ENCODE measurements at places on chromosomes 1 and 21. TPM values are rescaled to one million over a fixed set of nuclear protein-coding genes. Genes with fewer than 3 reads are reported as not detected.

LINGO4 gene
- not detected for total RNA-seq

SRGAP2B gene
- 15.6 TPM for total RNA-seq

OR2T34 gene
- not detected for total RNA-seq

CCDC185 gene
- not detected for total RNA-seq

OLIG2 gene
- total RNA-seq = not detected

SERTAD4 gene
- total RNA-seq = not detected

DNTTIP2 gene
- 117 TPM for total RNA-seq

RGS13 gene
- not detected for total RNA-seq

RAB3B gene
- 0.08 TPM for total RNA-seq

DNA sequence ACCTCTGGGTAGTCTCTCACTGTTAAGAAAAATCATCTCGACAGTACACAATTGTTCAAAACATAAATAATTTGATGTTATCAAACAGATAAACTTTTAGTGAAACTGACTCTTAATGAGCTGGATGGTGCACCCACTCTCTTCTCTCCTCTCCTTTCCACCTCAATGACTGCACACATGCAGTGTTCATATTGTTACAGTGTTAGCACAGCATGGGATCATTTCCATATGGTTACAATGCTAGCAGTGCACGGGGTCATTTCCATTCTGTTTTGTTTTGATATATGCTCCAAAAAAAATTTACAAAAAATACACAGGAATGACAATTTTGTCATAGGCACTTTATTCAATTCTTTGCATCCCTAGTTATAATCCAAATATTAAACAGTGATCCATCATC, 26.4 kb upstream of the RNF187 start:
- peaks cover 27% of the 10 kb centered on the region for H3K27me3 ChIP-seq
- peaks cover 36% of the 10 kb centered on the region for H3K4me1 ChIP-seq
- DNase-seq = no peak
- no peak overlapping the region for H3K27ac ChIP-seq
- peak overlapping the region; percentile 20 for H3K4me3 ChIP-seq

DNA sequence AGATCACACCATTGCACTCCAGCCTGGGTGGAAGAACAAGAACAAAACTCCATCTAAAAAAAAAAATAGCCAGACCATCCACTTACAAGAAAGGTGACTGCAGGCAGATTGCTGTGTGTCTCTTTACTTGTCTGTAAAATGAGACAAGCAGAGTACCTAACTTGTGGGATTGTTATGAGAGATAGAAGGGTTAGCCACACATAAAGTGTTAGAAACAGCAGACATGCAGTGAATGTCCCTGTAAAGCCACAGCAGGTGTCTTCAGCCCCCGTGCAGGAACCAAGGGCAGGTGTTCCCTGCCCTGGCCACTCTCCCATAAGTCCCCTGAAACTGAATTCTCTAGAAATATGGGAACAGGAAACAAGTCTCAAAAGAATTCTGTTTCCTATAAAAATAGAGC, 40.8 kb upstream of the EFHD2 start:
- H3K27me3 ChIP-seq = no peaks in the 10 kb centered on the region
- no peaks in the 10 kb centered on the region for H3K36me3 ChIP-seq
- H3K27ac ChIP-seq = no peak overlapping the region
- no peak overlapping the region for H3K4me3 ChIP-seq

DNA sequence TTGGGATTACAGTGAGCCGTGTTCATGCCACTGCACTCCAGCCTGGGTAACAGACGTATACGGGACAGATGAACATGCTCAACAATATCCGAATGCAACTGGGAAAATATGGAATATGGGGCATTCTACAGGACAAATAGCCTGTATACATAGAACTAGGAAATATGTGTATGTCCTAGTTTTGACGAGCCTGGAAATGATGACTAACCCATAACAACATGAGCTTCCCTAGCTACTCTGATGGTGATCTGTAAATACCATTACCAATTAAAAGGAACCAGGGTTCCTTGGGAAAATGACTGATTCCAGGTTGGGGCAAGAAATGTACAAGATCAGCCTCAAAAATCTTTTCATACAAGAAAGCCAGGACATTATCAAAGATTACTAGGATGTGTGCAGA, 42.8 kb upstream of the ARTN start:
- H3K4me3 ChIP-seq = no peak overlapping the region
- no peaks in the 10 kb centered on the region for H3K4me1 ChIP-seq
- H3K27me3 ChIP-seq = no peaks in the 10 kb centered on the region
- DNase-seq = no peak
- peaks cover 3% of the 10 kb centered on the region for H3K36me3 ChIP-seq
- H3K27ac ChIP-seq = no peak overlapping the region

GRCh38 chr1:32632829-32633228, 17.5 kb downstream of the ZBTB8OS start:
- H3K4me3 ChIP-seq = no peak overlapping the region
- peaks cover 24% of the 10 kb centered on the region for H3K36me3 ChIP-seq
- no peaks in the 10 kb centered on the region for H3K27me3 ChIP-seq
- H3K4me1 ChIP-seq = no peaks in the 10 kb centered on the region

GRCh38 chr21:41503331-41503730, 4.6 kb downstream of the TMPRSS2 start:
- H3K27ac ChIP-seq = no peak overlapping the region
- H3K4me1 ChIP-seq = no peaks in the 10 kb centered on the region
- DNase-seq = no peak
- peaks cover 34% of the 10 kb centered on the region for H3K27me3 ChIP-seq
- H3K36me3 ChIP-seq = no peaks in the 10 kb centered on the region
- no peak overlapping the region for H3K4me3 ChIP-seq

GRCh38 chr1:53588053-53588779, 129.0 kb downstream of the DMRTB1 start:
- H3K27ac ChIP-seq = no peak overlapping the region
- H3K4me3 ChIP-seq = no peak overlapping the region
- H3K27me3 ChIP-seq = no peaks in the 10 kb centered on the region
- peaks cover 11% of the 10 kb centered on the region for H3K4me1 ChIP-seq

DNA sequence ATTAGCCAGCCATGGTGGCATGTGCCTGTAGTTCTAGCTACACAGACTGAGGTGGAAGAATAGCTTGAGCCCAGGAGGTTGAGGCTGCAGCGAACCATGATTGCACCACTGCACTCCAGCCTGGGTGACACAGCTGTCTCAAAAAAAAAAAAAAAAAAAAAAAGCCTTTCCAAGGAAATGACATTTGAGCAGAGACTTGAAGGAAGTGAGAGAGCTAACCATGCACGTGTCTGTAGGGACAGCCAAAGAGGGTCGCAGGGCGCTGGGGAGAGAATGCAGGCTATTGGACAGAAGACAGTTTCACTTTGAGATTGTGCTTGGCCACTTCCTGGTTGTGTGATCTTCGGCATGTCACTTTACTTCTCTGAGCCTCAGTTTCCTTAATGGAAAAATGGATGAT, 6.8 kb downstream of the HCRTR1 start:
- H3K27ac ChIP-seq = no peak overlapping the region
- no peak for DNase-seq
- no peak overlapping the region for H3K4me3 ChIP-seq
- H3K4me1 ChIP-seq = peaks cover 3% of the 10 kb centered on the region
- H3K27me3 ChIP-seq = peaks cover under 1% of the 10 kb centered on the region

GRCh38 chr1:67624680-67625079, 60.3 kb upstream of the GADD45A start:
- no peaks in the 10 kb centered on the region for H3K36me3 ChIP-seq
- H3K4me3 ChIP-seq = no peak overlapping the region
- no peak for DNase-seq

DNA sequence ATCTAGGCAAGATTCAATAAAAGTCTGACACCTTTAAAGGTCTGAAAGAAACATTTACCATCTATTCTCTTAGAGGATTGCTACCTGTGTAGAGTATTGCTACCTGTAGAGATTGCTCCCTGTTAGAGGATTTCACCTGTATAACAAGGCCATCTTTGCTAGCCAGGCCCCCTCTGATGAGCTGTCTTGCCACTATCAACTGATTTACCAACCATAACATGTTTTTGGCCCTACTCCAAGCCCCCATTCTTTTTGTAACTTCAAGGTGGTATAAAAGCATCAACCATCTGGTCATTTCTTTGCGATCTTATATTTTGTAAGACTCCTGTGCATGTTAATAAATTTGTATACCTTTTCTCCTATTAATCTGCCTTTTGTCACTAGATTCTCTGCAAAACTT, 424.7 kb upstream of the CAMK1G start:
- H3K4me1 ChIP-seq = no peaks in the 10 kb centered on the region
- no peaks in the 10 kb centered on the region for H3K36me3 ChIP-seq
- H3K27me3 ChIP-seq = no peaks in the 10 kb centered on the region
- DNase-seq = no peak

- DNase-seq = peak; percentile 33
- H3K36me3 ChIP-seq = peaks cover 2% of the 10 kb centered on the region
- peak overlapping the region; percentile 33 for H3K4me3 ChIP-seq
- H3K27ac ChIP-seq = peak overlapping the region; percentile 87
- H3K27me3 ChIP-seq = no peaks in the 10 kb centered on the region
- H3K4me1 ChIP-seq = peaks cover 59% of the 10 kb centered on the region
Measured at GRCh38 chr1:169680377-169681019, 30.9 kb downstream of the SELL start.

GRCh38 chr1:108080448-108080847, 115.5 kb upstream of the VAV3 start:
- peaks cover 59% of the 10 kb centered on the region for H3K4me1 ChIP-seq
- DNase-seq = peak; percentile 52
- H3K27ac ChIP-seq = peak overlapping the region; percentile 85
- no peak overlapping the region for H3K4me3 ChIP-seq

DNA sequence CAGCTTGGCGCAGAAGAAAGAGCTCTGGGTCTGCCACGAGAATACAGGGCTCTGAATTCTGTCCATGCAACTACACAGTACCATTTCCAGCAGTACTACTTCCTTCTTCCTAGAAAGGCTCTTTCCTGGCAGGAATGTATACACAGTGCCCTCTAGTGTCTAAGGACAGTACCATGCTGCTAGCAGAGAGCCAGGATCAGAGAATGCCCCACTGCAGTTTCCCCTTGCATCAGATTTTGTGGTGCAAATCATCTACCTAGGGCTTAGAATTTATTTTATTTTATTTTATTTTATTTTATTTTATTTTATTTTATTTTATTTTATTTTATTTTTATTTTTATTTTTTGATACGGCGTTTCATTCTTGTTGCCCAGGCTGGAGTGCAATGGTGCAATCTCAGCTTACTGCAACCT, 50.8 kb downstream of the PAX7 start:
- no peaks in the 10 kb centered on the region for H3K36me3 ChIP-seq
- peaks cover 25% of the 10 kb centered on the region for H3K27me3 ChIP-seq
- no peak for DNase-seq
- H3K27ac ChIP-seq = no peak overlapping the region
- peaks cover 2% of the 10 kb centered on the region for H3K4me1 ChIP-seq
- H3K4me3 ChIP-seq = no peak overlapping the region

GRCh38 chr1:7584157-7584556, 186.9 kb upstream of the VAMP3 start:
- no peaks in the 10 kb centered on the region for H3K36me3 ChIP-seq
- DNase-seq = no peak

DNA sequence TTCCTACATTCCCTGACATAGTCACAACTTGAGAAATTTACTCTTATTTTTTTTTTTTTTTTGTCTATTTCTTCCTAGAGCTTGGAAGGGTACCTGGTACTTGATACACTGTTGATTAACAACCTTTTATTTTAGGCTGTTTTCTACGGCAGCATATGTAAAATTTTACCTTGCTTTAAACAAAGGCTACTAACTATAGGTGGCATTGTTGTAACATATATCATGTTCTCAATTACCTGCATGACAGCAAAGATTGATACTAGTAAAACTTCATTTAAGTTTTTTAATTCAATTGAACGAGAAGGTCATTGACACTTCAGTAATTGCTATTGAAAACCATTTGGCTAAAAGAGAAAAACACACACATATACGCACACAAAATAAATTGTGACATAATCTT, 238.3 kb upstream of the ESRRG start:
- no peak for DNase-seq
- no peaks in the 10 kb centered on the region for H3K27me3 ChIP-seq
- no peak overlapping the region for H3K27ac ChIP-seq
- H3K4me3 ChIP-seq = no peak overlapping the region
- no peaks in the 10 kb centered on the region for H3K36me3 ChIP-seq

GRCh38 chr1:109641861-109642260, 14.0 kb upstream of the GSTM4 start:
- peaks cover 7% of the 10 kb centered on the region for H3K4me1 ChIP-seq
- no peak overlapping the region for H3K4me3 ChIP-seq
- DNase-seq = no peak
- no peaks in the 10 kb centered on the region for H3K36me3 ChIP-seq
- no peak overlapping the region for H3K27ac ChIP-seq

- no peaks in the 10 kb centered on the region for H3K4me1 ChIP-seq
- no peaks in the 10 kb centered on the region for H3K27me3 ChIP-seq
- peaks cover 4% of the 10 kb centered on the region for H3K36me3 ChIP-seq
- DNase-seq = no peak
Measured at GRCh38 chr21:36846631-36847030, 119.8 kb downstream of the HLCS start.

DNA sequence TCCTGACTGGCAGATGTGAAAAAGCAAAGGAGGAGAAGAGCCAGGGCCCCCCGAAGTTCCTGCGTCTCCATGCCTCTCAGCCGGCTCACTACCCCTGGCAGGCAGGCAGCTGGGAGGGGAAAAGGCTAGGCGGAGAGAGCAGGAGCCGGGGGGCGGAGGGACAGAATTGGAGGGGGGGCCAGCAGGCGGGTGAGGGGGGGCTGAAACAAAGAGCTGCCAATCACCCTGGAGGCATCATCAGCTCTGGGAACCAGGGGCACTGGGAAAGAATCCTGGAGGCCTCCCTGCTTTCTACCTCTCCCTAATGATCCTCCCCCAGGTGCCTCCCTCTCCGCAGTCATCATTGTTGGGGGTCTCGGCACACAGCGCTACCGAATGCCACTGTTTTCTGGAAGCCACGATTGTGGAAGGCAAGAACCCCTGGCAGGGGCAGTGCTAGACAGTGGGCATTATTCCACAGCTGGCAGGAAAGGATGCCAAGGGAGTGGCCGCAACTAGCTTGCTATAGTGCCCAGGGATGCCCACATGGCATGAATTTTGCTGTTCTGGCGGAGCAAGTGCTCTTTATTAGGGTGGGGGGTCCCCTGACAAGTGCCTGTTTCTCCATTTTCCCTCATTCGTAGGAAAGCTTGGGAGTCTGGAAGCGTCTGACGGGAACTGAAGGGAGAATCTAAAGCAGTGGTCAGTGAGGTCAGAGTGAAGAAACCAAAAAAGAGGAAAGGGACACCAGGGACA, at the start of gene THBS3:
TSS of gene THBS3 (minus strand) at position 92 of the 735 bp plus-strand sequence. CDS start at position 71, 21 bp downstream.
- no peak for DNase-seq
- H3K27me3 ChIP-seq = no peaks in the 10 kb centered on the region
- no peaks in the 10 kb centered on the region for H3K36me3 ChIP-seq
- peaks cover 25% of the 10 kb centered on the region for H3K4me1 ChIP-seq

- H3K4me1 ChIP-seq = no peaks in the 10 kb centered on the region
- H3K27me3 ChIP-seq = no peaks in the 10 kb centered on the region
- no peak overlapping the region for H3K4me3 ChIP-seq
Measured at GRCh38 chr1:55931081-55931940, 648.1 kb downstream of the PLPP3 start.

All from activated naive CD8-positive, alpha-beta T cell treated with anti-CD3 and anti-CD28 coated beads for 36 hours (primary cell).